ENCODE measurements at places on chromosomes 4 and X. TPM values are rescaled to one million over a fixed set of nuclear protein-coding genes. Genes with fewer than 3 reads are reported as not detected.

Gene MAGEA12
- not detected for total RNA-seq

- DNase-seq, result no peak
Measured at GRCh38 chr4:151803246-151803645, 42.4 kb upstream of the GATB start.

GRCh38 chr4:1137063-1137776 lies 23.9 kb upstream of the RNF212 start:
- DNase-seq, result no peak

GRCh38 chr4:138455097-138455496 lies 212.9 kb upstream of the SLC7A11 start:
- no peak for DNase-seq

Gene SCD5
- total RNA-seq, result 50.4 TPM

- DNase-seq, result no peak
Measured at GRCh38 chr4:54651050-54651449, 6.7 kb upstream of the KIT start.

GRCh38 chrX:73930300-73930699 lies 367.3 kb downstream of the CHIC1 start:
- no peak for DNase-seq

- DNase-seq, result no peak
Measured at GRCh38 chr4:74095482-74095881, 3.5 kb downstream of the CXCL2 start.

Gene ATP1B4
- not detected for total RNA-seq

GRCh38 chrX:120617996-120618630 lies 11.7 kb downstream of the C1GALT1C1 start:
- no peak for DNase-seq

Gene HSFX3
- total RNA-seq, result not detected

GRCh38 chr4:5158825-5159224 lies 107.5 kb downstream of the STK32B start:
- DNase-seq, result no peak

Gene KIAA1210
- not detected for total RNA-seq

Measured in pulmonary artery endothelial cell (primary cell).